Myometrial cell (primary cell): ENCODE measurements at places on chromosomes 3 and 15. TPM values are rescaled to one million over a fixed set of nuclear protein-coding genes. Genes with fewer than 3 reads are reported as not detected.

The STRIT1 gene
- not detected in 2 replicates for total RNA-seq

The CLDN1 gene
- total RNA-seq: 3.5 and 4.3 TPM in 2 replicates

The SMCO1 gene
- not detected in 2 replicates for total RNA-seq

The C3orf62 gene
- total RNA-seq: 0.71 and 1.7 TPM in 2 replicates

The GOLGA6L4 gene
- 0.29 and 0.35 TPM in 2 replicates for total RNA-seq

The CLDN16 gene
- 0.35 and 1.2 TPM in 2 replicates for total RNA-seq

The CFAP100 gene
- total RNA-seq: not detected in 2 replicates

The NOX5 gene
- total RNA-seq: 0.29 and 0.71 TPM in 2 replicates

The SEC61A1 gene
- 383 and 404 TPM in 2 replicates for total RNA-seq

The ZBTB38 gene
- 83.6 and 108 TPM in 2 replicates for total RNA-seq

The DUT gene
- total RNA-seq: 78.0 and 115 TPM in 2 replicates

The CNTN6 gene
- not detected in 2 replicates for total RNA-seq
